Right renal pelvis (tissue), 4 donors: ENCODE measurements at places on chromosomes 2 and 18. TPM values are rescaled to one million over a fixed set of nuclear protein-coding genes. Genes with fewer than 3 reads are reported as not detected.

GRCh38 chr18:76985951-76986236 is 146.7 kb downstream of the MBP start:
- DNase-seq, result no peak

Gene CPS1
- polyA plus RNA-seq, result 5.7 TPM

- no peak for DNase-seq
Observed at GRCh38 chr18:50469380-50469781, 90.5 kb upstream of the MAPK4 start.

Gene UGT1A4
- 0.03 TPM for polyA plus RNA-seq

DNA sequence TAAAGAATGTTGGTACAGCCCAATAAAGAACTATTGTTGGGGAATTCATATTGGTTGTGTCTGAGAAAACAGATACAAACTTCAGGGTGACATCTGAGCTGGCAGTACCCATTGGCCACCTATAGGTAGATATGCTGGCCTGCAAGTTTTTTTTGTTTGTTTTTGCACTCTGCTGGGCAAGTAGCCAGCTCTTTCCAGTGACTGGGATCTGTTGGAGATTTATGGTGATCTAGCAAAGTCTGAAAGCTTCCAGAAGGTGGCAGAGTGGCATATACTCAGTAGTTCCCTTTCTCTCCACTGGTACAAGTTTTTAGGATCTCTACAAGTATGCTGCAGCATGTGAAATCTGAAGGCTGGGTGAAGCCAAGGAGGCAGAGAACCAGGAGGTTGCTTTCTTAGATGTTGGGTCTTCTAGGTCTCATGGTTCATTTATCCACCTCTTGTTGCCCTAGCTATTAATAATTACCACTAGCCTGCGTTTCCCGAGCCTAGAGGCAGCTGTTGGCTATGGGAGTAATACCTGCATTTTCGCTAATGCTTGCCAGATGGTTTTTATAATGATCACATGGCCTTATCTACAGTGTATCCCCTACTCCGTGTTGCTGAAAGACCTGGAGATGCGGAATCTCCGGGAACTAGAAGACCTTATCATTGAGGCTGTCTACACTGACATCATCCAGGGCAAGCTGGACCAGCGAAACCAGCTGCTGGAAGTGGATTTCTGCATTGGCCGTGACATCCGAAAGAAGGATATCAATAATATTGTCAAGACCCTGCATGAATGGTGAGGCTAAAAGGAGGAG is 9.5 kb downstream of the COPS7B start:
- no peak for DNase-seq
